ENCODE measurements at places on chromosomes 2 and 18.

DNA sequence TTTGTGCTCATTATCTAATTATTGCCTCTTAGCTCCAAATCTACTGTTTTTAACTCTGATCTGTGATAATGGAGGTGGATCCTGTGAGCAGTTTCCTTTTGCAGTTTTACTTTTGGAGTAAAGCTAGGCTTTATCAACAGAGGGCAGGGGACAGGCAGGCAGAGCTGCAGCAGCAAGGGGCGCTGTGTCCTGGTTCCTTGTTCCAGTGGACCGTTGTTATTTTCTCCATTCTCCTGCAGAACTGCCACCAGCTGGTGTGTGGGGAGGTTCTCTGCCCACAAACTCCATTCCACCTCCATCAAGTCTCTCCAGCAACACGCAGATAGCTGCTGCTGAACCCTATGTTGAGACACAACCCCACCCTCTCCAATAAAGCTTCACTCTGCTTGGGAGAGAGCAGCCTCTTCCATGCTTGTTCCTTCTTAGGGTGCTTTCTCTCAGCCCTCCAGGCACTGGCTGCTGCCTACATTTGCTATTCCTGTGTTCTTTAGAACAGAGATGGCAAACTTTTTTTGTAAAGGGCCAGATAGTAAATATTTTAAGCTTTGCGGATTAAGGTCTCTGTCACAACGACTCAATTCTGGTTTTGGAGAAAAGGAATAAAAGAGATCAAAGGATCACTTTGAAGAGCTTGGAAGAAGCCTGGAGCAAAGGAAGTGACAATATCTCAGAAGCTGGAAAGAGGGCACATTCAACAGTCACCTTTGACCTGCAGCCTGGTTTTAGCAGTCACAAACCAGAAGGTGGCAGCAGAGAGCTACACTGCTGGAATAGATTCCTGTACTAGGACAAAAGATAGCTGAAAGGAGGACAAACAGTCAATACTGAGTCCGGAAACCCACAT lies 208.8 kb downstream of the CCDC178 start:
- DNase-seq, result peak; percentile 34

DNA sequence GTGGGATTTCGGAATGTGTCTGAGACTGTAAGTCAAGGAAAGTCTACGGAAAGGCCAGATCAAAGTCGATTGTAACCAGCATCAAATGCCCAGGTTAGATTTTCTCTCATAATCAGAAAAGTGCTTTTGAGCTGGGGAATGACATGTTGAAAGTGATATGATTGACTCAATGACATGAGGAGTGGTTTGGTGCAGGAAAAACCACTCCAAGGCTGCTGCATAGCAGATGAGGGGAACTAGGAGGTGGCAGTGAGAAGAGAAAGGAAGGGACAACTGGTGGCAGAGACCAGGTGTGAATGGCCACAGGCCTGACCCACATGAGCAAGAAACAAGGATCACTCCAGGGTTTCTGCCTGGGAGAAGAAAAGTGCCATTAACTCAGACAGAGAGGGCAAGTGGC lies 822 bp downstream of the SLC35F6 start:
- DNase-seq, result no peak

- no peak for DNase-seq
Measured at GRCh38 chr18:10455726-10456453, 1.5 kb downstream of the APCDD1 start.

DNA sequence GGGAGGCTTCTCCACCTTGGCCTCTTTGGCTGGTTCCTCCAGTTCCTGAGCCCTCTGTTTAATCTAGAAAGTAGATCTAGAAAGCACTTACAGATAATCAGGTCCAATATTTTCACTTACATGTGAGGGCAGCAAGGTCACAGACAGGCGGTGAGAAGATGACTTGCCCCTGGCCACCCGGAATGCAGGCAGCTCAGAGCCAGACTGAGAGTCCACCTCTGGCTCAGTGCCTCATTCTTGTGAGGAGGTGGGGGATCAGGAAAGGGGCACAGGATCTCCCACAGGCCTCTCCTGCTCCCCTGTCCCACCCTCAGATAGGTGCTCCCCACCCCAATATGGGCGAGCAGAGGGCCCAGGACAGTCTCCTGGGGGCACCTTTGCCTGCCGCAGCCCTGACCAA lies 5.8 kb downstream of the WNT6 start:
- DNase-seq, result no peak

- DNase-seq, result no peak
Measured at GRCh38 chr2:15152382-15152781, 408.8 kb downstream of the NBAS start.

DNA sequence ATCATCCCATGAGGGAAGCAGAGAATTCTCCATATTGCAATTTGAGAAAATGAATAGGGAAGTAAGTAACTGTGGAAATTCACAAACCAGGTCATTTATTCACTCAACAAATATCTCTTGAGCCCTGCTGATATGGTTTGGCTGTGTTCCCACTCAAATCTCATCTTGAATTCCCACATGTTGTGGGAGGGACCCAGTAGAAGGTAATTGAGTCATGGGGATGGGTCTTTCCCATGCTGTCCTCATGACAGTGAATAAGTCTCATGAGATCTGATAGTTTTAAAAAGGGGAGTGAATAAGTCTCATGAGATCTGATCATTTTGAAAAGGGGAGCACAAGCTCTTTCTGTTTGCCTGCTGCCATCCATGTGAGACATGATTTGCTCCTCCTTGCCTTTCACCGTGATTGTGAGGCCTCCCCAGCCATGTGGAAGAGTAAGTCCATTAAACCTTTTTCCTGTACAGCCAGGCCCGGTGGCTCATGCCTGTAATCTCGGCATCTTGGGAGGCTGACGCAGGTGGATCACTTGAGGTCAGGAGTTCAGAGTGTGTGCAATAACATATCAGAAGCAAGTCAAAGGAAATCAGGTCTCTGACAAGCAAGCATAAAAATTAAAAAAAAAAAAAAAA lies 193.2 kb downstream of the NDUFA10 start:
- no peak for DNase-seq

- DNase-seq, result no peak
Measured at GRCh38 chr18:44799382-44799906, 118.8 kb downstream of the SETBP1 start.

GRCh38 chr2:37625796-37626571 lies 45.5 kb downstream of the CDC42EP3 start:
- DNase-seq, result no peak
